ENCODE measurements at places on chromosomes 13 and 19. TPM values are rescaled to one million over a fixed set of nuclear protein-coding genes. Genes with fewer than 3 reads are reported as not detected.

Gene ITGBL1
- not detected for total RNA-seq

Gene GPC6
- not detected for total RNA-seq

Gene MCEMP1
- not detected for total RNA-seq

Gene FBN3
- total RNA-seq = not detected

Gene ZNF813
- 5.2 TPM for total RNA-seq

Gene ZNF506
- 16.2 TPM for total RNA-seq

Gene C19orf18
- not detected for total RNA-seq

Gene MISP3
- total RNA-seq = 2.7 TPM

Gene LRRC63
- total RNA-seq = 0.26 TPM

Gene ZNF763
- total RNA-seq = 0.51 TPM

Gene SBSN
- total RNA-seq = not detected

Gene ANGPTL8
- total RNA-seq = not detected

Gene SLC8A2
- total RNA-seq = 0.05 TPM

Gene KIR3DL2
- 0.47 TPM for total RNA-seq

Gene IGFL1
- total RNA-seq = not detected

Gene ZNF738
- 11.8 TPM for total RNA-seq

Gene MEIOSIN
- not detected for total RNA-seq

Gene OR4F17
- not detected for total RNA-seq

Gene SPTBN4
- total RNA-seq = 0.51 TPM

Gene OBI1
- 22.6 TPM for total RNA-seq

Gene F2RL3
- not detected for total RNA-seq

Gene MEIS3
- not detected for total RNA-seq

Gene POLD1
- 188 TPM for total RNA-seq

Gene CYP4F3
- 0.09 TPM for total RNA-seq

Gene HCN2
- total RNA-seq = 1.1 TPM

Gene CEACAM8
- total RNA-seq = not detected

Gene AMER2
- not detected for total RNA-seq

All from activated CD4-positive, alpha-beta T cell treated with anti-CD3 and anti-CD28 coated beads, Interleukin-2, amount 10 ng/mL, durations not matched to agents 24 days and 14 days (primary cell).